ENCODE measurements at places on chromosomes 3 and 15.

- no peak for DNase-seq
Measured at GRCh38 chr3:118137778-118138177, 896.9 kb downstream of the IGSF11 start.

DNA sequence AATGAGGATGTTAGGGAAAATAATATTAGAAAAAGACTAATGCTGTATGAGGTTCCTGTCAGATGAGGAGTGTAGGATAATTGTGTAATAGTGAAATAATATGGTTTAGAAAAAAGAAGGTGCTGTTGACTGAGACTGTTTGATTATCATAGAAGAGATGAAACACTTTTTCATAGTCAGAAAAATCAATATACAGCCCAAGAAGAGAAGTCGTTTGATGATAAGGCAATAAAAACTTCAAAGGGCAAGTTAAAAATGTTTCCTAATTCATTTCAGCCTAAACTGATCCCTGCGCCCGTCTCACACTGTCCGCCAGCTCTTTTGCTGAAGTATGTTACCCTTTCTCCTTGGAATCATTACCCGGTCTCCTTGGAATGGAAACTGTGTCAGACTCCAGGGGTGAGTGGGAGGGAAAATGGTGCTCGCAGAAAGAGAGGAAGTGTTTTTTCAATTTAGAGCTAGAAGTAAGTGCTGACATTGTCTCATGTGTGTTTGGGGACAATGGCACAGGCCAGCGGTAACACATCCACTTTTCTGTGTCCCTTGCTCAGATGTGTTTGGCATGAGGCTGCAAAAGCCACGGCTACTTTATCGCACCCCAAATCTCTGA, 23.6 kb downstream of the DUT start:
- no peak for DNase-seq

DNA sequence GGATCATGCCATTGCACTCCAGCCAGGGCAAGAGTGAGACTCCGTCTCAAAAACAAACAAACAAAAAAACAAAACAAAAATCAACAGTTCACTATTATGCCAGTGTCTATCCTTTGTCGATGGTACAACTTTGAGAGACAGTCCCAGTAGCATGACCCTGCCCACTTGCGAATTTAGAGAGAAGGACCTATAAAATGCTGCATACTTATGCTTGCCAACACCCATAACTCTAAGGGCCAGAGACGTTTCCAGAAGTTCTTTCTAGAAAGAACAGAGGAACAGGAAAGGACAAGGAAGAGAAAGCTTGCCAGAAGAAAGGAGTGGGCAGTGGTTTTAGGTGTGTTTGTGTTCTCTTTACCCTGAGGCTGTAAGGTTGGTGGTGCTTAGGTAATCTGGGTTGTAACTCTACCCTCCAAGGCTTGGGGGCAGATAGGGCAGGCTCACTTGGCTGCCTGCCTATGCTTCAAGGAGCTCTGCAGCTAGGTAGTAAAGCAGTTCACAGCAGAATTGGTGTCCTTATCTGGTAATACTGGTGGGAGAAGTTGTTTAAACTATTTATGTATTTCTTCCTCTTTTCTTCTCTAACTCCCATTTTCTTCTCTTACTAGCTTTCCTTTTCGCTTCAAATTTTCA, 50.6 kb upstream of the SPPL2A start:
- DNase-seq = no peak

DNA sequence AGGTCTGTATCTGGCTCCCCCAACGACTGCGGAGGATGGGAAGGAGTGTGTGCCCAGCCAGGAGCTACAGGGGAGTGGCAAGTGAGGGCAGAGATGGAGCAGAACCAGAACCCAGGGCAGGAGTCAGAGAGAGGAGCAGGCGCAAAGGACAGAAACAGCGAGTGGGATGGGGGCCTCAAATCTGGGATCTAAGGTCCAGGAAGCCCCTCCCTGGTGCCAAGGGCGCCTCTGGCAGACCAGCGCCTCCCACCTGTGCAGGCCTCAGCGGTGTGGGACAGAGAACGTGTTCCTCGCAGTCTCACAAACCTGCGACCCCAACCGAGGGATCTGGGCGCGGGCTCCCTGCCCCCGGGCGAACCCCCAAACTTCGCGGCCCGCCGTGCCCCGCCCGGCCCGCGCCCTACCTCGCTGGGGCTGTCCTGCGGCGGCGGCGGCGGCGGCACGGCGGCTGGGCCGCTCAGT, 301 bp downstream of the PCBP4 start:
- DNase-seq = no peak

- no peak for DNase-seq
Measured at GRCh38 chr3:42169579-42170120, 78.5 kb downstream of the TRAK1 start.

GRCh38 chr3:136946978-136947377, 10.8 kb upstream of the IL20RB start:
- DNase-seq = no peak

DNA sequence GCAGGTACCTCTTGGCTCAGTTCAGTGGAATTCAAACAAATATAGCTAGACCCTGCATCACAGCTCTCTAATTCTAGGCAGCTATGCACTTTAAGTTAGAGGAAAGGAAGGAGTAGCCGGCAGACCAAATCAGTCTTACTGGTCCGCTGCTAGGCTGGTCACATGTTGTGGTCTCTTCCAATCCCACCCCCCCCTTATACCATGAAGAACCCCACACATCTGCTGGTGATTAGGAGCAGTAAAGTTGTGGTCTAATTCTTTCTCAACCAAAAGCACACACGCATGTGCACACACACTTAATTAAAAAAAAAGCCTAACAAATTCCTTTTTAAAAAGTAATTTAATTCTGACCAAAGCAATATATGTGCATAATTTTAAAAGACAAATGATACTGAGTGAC, 16.7 kb upstream of the SH3GL3 start:
- no peak for DNase-seq

- peak; percentile 42 for DNase-seq
Measured at GRCh38 chr3:46812237-46812791, 50.9 kb downstream of the MYL3 start.

DNA sequence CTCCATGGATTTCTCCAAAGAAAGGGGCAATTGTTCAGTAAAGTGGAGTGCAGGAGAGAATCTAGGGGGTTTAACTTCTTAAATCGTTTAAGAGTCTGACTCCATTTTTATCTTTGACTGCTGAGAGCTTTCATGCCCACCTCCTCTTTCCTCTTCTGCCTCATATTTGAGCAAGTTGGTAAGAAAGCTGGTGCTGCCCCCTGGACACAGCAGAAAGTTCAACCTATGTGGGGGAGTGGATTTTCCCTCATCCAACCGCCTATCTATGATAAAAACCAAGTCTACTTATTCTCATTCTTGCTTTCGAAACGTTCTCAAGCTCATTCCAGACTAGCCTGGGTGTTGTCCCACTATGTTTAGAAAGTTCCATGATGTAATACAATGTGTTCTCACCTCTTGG, 26.0 kb downstream of the HHLA2 start:
- no peak for DNase-seq

DNA sequence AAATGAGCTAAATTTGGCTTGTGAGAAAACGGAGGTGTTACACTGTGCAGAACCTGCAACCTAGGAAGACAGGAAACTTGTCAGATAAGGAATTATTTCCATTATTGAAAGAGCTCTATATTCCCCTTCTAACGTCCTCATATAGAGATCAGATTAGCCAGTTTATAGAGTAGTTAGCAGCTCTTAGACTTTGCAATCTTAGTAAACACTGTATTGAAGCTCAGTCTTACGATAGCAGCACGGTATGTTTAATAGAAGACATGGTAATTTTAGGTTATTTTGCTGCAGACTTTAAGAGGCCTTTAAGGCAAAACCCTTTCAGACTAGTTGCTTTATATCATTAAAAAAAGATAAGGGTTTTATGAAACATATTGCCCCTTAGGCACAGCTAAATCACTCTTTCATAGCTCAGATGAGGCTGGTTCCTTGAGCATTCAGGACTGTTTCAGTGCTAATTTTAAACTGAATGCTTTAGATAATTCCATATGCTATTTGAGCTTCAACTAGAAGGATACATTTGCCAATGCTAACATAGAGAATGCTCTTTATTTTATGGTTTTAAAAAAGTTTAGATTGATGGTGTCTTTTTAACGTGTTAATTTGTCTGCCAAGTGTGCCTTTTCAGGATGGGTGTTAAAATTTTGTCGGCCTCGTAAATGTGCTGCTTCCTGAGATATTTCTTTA, 234.3 kb downstream of the PYDC2 start:
- DNase-seq = no peak

DNA sequence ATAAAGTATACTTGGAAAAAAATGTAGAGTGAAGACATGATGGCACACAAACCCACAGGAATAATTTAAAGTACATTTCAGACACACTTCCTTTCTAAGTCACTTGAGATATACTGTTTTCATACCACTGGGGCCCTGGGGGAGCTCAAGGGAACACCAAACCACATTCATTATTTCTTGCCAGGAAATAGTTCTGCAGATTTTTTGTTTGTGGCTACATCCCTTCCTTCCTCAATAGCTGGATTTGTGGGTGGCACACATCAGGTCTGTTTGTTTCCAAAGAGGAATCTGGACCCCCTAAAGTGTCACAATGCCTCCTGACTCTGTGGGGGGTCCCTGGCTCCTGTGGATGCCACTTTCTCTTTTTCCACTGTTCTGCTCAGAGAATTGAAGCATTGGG, 153.5 kb upstream of the COL8A1 start:
- DNase-seq = no peak

DNA sequence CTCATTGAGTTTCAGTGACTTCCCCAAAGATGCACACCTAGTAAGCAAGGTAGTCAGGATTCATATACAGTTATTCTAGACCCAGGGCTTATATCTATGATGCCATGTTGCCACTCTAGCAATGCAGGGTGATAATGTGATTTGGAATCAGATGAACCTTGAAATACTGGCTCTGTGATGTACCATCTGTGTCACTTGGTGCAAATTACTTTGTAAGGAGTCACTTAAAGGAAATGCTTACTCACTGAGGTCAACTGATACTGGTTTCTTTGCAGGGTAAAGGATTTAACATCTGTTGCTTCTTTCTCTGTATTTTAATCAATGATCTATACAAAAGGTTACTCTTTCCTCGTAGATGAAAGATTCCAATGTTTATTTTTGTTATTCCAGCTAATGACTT, 10.8 kb downstream of the ASB14 start:
- DNase-seq = no peak
